Stimulated activated CD8-positive, alpha-beta memory T cell treated with anti-CD3 and anti-CD28 coated beads, Interleukin-2, amount 100 ng/mL, for 48 hours (primary cell): ENCODE measurements at places on chromosomes 6 and 20.

DNA sequence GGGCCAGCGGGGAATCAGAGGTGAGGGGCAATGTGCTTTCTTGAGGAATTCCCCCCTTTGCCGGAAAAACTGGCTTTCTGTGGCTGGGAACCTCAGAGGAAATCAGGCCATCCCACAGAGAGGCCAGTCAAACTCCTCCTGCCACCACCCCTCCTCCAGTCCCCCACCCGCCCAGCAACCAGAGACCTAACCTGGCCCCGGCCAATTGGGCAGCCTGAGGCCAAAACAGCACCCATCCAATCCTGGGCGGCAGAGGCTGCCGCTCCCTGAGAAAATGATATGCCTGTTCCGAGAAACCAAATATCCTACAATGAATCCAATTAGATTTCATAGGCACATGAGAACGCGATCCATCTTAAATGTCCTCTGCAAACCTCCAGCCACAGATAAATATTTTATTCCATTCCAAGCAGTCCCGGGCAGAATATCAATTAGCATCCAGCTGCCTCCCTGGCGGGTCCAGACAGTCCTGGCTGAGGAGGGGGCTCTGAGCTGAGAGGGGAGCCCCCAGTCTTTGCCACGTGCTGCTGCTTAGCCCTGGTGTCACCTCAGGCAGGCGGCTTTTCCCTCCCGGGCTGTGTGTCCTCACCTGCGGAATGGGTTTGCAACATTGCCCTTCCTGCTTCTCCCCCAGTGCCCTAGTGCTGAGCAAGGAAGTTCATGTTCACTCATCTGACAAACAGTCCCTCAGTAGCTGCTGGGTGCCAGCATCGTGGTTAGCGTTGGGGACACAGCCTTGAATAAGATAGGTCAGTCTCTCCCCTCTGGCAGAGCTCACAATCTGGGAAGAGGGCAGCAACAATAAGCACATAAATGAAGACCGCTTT is 95.0 kb downstream of the DLGAP4 start:
- DNase-seq: no peak

DNA sequence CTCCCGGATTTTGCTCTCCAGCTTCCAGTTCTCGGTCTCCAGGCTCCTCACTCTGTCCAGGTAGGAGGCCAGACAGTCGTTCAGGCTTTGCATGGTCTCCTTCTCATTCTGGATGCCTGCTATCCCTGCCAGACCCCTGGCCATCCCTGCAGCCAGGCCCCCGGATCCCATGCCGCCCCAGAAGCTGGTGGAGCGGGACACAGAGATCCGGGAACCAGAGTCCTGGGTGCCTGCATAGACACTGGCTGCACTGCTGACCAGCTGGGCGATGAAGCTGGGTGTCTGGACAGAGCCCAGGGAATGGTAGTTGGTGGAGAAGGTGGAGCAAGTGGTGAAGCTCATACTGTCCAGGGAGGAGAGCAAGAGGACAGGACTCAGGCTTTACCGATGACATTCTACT is 2.9 kb upstream of the CALHM6 start:
- no peak for DNase-seq

DNA sequence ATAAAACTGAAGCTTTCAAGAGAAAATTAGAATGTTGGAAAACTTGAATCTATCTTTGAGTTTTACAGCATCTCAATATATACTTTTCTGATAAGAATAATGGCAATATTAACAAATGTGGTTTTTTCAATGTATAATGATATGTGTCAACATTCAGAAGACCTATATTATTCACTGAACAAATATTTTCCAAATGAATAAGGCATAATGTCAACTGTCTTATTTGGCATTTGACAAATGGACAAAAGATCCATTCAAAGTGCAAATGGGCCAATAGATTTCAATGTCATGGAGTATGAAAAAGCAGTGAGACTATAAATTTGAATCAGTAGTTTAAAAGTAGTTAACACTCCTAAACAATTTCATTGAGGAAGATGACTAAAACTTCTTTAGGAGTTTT is 20.9 kb downstream of the LMBRD1 start:
- no peak for DNase-seq

DNA sequence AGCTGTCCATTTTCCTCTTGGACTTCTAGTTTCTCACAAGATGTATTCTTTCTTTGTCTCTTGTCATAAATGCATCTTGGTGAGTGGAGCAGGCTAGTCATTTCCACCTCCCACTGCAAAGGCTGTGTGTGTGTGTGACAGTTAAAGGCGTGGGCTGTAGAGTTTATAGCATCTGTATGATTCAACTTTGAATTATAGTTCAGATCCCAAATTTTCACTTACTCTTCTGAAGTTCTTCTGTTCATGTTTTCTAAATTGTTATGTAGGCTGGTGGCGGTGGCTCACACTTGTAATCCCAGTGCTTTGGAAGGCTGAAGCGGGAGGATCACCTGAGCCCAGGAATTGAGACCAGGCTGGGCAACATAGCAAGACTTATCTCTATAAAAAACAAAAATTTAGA is 44.7 kb upstream of the GRIK2 start:
- no peak for DNase-seq

DNA sequence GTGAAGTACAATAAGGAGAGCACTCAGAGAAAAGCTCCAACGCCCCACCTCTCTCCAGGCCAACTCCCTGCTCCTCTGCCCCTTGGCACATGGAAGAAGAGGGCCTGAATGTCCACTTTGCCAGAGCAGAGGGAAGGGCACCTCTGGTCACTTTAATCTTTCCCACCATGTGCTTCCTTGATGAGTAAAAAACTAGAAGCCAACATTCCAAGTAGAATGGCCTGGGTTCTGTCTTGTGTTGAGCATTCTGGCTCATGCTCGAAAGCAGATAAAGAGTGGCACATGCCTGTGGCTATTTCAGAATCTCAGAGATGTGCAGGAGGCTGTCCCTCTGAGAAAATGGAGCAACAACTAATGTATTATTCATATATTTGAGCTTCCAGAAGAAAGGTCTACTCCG is 177.4 kb upstream of the PLN start:
- no peak for DNase-seq

- no peak for DNase-seq
These were observed 20.7 kb upstream of the DST start for GRCh38 chr6:56663344-56663743.

- no peak for DNase-seq
These were observed 787 bp upstream of the CARMIL1 start for GRCh38 chr6:25278261-25278913.

- DNase-seq: no peak
These were observed 990 bp downstream of the BPI start for GRCh38 chr20:38304845-38305447.

GRCh38 chr20:53845980-53846379 is 224.4 kb downstream of the BCAS1 start:
- no peak for DNase-seq

- DNase-seq: no peak
These were observed 32.7 kb upstream of the COL10A1 start for GRCh38 chr6:116158641-116159040.

- no peak for DNase-seq
These were observed 34.3 kb upstream of the LAMP5 start for GRCh38 chr20:9480066-9480465.
